ENCODE measurements at places on chromosomes 5 and 9.

GRCh38 chr5:150731669-150732242, 27.1 kb downstream of the DCTN4 start:
- DNase-seq: no peak

DNA sequence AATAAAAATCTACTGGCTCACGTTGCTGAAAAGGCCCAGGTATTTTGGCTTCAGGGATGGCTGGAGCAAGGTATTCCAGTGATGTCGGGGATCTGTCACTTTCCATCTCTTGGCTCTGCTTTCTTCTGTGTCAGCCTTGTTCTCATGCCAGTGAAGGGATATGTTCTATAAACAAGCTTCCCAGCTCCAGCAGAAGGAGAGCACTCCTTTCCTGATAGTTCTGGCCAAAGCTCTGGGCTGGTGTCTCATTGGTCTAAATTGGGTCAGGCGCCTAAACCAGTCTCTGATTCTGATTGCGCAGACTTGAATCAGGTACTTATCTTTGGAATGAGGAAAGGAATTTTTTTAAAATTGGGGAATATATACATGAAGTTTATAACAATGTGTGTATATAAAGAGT, 5.1 kb downstream of the SNX30 start:
- no peak for DNase-seq

DNA sequence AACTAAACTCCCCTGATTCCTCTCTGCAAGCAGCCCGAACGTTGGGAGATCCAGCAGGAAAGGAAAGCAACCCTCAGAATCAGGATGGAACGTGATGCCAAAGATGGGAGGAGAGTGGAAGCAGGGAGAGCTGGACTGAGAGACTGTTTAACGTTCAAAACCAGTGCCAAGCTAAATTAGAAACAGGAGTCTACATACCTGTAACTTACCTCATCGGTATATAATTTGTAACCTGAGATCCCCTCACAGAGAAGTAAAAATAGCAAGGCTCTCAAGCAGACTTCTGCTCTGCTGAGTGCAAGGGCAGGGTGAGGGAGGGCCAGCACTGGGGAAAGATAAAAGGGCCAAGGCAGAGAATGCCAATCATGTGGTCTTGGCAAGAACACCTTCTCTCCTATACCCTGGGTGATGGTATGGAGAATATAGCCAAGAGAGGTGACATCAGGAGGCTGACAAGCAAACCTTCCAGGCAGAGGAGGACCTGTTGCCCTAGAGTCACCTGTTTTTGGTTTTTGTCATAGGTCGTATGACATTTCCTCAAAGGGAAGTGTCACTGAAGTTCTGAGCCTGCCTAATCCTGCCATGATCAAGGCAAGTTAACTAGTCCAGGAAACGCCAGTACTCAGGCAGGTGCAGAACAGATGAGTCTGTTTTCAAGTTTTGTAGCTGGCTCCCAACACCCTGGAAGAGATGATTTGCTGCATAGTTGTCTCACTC, 472.0 kb downstream of the NFIB start:
- peak; percentile 63 for DNase-seq

DNA sequence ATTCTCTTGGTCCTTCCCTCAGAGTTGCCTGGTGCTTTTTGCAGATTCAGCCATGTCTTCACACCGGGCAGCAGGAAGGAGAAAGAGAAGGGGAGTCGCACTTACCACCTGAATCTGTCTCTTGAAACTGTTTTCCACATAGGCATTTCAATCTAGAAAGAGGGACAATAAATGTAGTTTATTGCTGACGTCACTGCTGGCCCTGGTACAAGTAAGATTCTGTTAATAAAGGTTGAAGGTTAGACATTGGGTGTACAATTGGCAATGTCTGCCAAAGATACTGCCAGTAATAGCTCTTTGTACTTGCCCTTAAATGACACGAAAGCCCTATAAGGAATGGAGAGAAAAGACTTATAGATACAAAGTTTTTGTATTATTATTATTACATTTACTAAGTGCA, 72.8 kb downstream of the MEGF10 start:
- no peak for DNase-seq

DNA sequence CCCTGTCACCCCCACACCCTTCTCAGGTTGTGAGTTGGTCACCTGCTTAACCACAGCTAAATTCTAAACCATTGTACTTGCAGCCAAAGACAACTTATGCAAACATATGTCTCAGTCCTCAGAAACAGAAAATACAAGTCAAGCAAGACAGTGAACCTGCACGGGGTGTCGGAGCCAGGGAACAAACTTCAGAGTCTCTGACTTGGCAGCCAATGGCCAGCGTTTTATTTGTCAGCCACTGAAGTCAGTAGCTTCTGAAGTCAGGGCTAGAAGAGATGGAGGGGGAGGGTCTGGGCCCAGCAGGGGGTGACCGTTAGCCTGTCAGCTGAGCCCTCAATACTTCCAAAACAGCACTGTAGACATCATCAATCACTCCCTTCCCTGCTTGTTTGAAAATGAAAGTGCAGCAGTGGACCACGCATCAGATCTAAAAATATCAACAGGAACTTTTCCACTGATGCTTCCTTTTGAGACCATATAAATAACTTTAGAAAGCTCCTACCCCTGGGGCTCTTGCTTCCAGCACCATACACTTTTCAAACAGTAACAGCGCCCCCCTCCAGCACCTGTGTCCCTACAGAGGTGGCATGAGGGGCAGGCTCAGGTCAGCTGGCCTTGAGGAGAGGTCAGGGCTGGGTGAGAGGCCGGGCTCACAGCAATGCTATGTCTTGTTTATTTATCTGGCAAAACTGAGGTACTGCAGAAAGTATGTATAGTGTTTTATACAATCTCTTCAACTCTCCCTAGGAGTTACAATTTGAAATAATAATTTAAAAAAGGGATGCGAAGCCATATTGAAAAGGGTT, 142.5 kb downstream of the ACER2 start:
- no peak for DNase-seq

All from DMS79 (cell line).